CD8-positive, alpha-beta memory T cell (primary cell): ENCODE measurements at places on chromosomes 1 and 21. TPM values are rescaled to one million over a fixed set of nuclear protein-coding genes. Genes with fewer than 3 reads are reported as not detected.

Gene PLD5
- not detected for total RNA-seq

DNA sequence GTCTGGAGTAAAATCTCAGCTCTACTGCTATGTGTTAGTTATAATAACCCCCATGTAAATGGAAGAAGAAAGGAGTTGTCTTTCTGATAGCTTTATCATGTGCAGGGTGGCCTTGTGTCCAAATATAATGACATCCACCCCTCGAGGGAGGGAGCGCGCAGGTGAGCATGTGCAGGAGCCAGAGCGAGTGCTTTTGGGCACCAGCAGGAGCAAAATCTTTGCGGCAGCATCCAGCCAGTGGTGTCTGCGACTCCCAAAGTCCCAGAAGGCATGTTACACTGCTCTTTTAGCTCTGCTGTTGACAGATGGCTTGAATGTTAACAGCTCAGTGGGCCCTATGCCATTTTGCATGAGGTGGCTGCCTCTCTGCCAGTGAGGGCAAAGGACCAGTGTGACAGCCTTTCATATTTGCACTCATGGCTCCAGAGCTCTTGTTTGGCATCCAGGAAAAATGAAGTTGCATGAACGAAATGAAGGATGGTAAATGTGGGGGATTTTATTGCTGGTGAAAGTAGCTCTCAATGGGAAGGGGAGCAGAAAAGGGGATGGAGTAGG lies 146.7 kb downstream of the HMCN1 start:
- no peak for DNase-seq

DNA sequence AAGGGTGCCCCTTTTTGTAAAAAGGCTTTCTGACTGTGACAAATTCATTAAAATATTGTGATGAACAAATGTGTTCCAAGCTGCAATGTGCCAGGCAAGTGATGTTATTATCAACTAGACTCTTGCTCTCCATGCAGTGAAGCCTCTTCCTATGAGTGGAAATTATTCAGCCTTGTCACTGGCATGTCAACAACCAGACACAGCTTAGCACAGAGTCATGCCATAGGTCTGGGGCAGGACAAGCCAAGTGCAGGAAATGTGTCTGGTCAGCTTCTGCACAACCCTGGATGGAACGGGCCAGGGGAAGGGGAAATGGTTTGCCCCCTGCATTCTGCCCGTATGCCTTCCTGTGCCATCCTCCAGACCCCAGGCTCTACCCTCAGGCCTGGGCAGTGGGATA lies 27.4 kb upstream of the GJA5 start:
- no peak for DNase-seq

Gene SPRR2G
- not detected for total RNA-seq

DNA sequence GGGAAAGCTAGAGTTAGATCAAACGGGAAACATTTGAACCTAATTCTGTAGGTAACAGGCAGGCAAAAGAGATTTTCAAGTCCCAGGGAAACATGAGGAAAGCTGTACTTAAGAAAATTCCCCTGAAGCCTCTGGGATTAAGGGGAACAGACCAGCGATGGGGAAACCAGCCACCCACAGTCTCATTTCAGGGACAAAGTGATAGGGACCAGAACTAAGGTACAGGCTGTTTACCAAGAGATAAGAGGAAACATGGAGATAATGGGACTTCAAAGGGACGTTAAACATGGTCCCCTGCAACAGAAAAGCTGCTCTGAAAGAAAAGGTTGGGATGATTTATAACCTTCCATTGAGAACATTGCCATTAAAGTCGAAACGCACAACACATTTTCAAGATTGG lies 84.4 kb downstream of the NTPCR start:
- DNase-seq, result no peak

DNA sequence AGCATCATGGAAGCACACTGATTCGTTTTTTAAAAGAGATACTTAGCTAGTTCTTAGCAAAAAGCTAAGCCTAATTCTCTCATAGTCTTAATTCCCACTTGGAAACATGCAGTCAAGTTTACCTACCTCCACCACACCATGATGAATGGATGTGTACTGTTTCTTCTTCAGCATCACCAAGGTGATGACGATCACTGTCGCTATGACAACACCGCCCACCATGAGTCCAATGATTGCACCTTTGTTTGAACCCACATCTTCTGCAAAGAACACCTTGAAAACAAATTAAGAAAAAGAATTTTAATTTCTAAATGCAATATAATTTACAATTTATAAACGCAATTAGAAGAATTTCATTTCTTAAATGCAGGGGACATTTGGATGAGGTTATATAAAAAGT lies 156.8 kb downstream of the GABPA start:
- no peak for DNase-seq

DNA sequence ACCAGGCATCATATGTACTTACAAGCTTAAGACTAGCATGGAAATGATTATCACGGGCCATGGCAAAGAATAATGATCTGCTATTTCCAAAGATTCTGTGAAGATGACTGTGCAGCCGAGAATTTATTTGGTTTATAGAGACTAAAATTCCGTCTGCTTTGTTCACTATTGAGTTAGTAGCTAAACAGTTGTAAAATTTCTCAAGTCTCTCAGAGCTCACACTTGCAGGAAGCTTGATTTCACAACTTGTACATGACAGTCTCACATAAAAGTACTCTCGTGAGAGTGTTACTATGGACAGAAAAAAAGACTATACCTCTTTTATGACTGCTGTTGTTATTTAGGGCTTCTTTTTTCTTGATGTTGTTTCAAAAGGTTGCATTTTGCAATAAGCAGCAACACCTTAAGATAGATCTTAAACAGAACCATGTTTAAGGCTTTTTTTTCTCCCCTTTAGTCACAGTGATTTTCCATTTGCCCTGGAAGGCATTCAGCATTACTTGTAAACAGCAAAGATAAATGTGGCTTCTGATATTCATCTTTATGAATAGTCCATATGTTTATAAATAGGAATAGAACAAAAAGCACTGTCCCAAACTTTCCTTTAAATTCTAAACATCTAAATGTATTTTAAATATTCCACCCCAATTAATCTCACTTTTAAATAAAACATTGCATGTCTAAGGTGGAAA lies 24.8 kb downstream of the ST6GALNAC5 start:
- DNase-seq, result no peak

GRCh38 chr1:163933437-163933836 lies 611.7 kb downstream of the NUF2 start:
- DNase-seq, result no peak

- DNase-seq, result no peak
Measured at GRCh38 chr21:41966041-41966833, 12.4 kb upstream of the C2CD2 start.

DNA sequence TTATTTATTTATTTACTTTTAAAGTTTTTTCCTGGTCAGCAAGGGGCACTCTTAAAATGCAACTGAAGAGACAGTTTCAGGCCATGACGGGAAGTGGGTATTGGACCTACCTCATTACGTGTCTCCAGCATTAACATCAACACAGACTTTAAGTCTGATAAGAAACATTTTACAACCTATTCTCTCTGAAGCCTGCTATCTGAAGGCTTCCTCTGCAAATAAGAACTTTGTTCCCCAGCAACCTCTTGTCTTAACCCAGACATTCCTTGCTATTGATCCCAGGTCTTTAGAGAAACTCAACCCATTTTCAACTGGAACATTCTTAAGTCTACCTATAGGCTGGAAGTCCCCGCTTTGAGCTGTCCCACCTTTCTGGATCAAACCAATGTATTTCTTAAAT lies 258.3 kb upstream of the TMPRSS15 start:
- no peak for DNase-seq

DNA sequence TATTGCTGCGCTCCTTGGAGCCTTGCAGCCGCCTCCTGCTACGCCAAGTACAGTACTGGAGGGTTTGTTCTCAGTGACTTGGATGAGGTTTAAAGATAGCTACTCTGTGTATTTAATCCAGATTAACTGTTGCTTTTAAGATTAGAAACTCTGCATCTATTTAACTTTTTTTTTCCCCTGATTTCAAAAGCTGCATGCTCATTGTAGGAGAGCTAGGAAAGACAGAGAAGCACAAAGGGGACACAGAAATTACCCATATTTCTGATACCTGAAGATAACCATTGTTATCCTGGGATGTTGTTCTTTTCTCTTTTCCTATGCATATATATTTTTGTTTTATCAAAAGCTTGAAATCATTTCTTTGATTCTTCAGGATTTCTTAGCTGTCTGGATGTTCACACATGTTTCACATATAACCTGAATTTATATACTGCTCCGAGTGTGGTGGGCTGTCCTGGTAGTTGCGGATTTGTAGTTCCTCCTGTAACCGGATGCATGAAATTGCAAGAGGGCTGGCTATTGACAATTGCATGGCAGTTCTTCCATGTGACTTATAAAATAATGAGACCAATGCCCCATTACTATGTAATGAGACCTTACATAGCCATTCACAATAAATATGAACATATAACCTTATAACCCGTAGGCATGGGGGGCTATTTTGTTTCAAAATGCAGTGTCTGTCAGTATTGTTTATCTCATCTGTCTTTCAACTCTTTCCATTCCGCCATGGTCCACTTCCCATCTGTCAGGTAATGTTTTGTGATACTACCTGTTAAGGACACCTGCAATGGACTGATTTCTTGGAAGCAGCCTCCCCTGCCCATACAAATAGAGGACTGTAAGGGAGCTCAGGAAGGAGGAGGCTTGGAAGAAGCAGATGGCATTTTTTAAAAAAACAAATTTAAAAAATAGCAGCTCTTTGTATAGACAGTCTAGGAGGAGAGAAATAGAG lies 1.4 kb downstream of the RAVER2 start:
- no peak for DNase-seq

Gene LYPLA2
- total RNA-seq, result 100 TPM

DNA sequence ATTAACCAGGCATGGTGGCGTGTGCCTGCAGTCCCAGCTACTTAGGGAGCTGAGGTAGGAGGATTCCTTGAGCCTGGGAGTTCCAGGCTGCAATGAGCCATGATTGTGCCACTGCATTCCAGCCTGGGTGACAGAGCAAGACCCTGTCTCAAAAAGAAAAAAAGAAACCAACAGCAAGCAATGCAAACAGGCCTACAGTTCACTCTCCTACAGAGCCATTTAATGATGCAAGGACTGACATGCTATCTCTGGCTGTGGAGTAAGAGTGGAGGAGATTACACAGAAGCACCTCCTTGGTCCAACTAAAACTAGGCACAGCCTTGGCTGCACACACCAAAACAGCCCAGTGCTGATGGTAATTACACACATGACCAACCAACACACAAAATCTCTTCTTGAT lies 127.5 kb upstream of the SOD1 start:
- DNase-seq, result no peak

GRCh38 chr21:41873426-41873825 lies 5.7 kb downstream of the PRDM15 start:
- DNase-seq, result no peak

Gene PROX1
- not detected for total RNA-seq

DNA sequence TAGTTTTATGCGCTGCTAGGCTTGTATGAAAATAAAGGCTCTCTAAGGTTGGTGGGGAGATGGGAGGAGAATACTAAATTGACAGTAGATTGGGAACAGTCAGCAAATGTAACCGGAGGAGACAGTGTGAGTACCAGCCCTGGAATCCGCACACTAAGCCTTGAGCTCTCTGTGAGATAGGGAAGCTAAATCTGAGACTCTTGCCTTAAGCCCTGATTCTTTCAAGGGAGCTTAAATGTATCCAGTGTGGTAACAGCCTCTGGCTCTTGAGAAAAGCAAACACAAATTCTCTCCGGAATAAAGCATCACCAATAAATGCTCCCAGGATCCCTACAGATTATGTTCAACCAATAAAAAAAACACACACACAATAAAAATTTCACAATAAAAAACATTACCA lies 33.0 kb upstream of the PDPN start:
- DNase-seq, result no peak

DNA sequence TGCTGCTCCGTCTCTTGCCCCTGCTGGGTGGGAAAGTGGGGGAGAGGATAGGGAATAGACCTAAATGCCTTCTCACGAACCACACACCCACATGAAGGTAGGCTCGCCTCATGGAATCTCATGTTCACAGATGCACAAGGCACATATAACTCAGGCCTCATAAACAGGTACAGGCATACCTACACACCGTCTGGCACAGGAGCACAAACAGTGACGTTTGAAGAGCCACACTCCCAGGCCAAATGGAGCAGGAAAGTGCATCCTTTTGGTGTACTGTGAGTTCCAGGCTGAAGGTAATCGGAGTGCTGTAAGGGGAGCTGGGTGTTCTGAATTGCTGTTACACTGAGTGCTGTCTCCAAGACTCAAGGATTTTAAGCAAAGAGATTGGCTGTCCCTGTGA lies 13.1 kb downstream of the UTP11 start:
- no peak for DNase-seq
